ENCODE measurements at places on chromosomes 2 and 18.
A peak's percentile ranks its signal among the peaks of the same experiment; 100 is the strongest.

- DNase-seq: no peak
These were observed 13.7 kb upstream of the INO80C start for GRCh38 chr18:35511428-35511827.

- DNase-seq: no peak
These were observed 359.6 kb upstream of the MC4R start for GRCh38 chr18:60732143-60732542.

DNA sequence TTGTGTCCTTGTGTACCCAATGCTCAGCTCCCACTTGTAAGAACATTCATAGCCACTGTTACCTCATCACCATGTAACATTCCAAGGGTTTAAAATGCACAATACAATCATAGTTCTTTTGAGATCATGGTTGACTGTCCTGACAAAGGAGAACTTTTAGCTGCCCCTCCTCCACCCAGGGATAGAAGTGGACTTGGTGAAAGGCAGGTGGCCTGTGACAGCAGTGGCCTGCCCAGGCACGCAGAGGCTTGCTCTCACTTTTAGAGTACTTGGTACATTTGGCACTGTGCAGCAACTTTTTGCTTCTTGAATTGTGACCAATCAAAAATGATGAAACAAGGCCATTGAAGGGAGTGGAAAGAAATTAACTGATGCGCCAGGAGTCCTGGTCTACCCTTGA, 108.7 kb downstream of the ANKRD44 start:
- DNase-seq: no peak

DNA sequence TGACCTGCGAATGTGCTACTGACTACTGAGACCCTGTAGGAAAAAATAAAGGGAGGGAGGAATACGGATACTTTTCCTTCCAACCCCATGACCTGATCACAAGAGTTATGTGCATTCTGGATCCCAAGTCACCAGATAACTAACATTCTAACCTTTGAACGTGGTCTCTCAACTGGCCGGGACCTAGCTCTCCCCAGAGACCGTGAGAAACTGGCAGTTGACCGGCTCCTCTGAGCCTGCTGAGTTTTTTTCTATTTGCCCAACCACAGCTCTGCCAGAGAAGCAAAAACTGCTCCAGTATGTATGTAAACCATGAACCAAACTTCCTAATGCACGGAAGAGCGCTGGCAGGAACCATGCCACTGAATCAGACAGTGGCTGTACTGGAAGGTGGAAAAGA, 47.5 kb upstream of the PTMA start:
- no peak for DNase-seq

- DNase-seq: no peak
These were observed 2.6 kb downstream of the MAB21L4 start for GRCh38 chr2:240893363-240893844.

DNA sequence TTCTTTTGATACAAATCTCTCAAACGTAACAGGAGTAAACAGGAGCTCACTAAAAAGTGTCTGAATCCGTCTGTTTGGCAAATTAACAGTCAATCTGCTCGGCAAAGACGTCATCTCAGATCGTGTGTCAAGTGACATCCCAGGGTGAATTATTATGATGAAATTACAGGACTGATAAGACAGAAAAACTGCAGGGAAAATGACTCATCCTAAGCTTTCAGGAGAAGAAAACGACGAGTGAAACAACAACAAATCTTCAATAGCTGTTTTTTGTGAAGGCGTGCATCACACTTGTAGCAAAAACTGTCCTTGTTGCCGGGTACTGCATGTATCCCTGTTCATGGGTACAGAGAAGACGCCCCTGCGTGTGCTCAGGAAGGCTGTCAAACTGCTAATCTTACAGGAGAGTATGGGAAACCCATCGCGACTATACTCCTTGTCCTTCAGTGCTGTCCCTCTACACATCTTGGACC, 24.9 kb downstream of the EPB41L3 start:
- no peak for DNase-seq

DNA sequence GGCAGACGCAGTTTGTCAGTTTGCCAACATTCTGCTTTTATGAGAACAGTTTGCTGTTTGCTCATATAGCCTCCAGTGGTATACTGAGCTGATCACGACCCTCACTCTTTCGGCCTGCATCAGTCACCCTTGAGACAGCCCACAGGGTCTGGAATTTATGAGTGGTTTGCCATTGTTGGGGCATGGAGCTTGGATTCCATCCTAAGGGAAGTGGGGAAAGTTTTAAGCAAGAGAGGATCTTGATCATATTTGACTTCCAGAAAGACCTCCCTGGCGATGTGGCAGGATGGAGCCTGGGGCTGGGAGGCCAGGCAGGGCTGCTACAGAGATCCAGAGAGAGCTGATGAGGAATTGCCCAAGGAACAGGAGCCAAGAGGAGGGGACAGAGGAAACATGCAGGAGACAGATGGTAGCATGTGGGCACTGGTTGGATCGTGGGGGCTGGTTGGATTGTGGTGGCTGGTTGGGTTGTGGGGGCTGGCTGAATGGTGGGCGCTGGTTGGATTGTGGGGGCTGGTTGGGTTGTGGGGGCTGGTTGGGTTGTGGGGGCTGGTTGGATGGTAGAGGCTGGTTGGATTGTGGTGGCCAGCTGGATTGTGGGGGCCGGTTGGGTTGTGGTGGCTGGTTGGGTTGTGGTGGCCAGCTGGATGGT, 27.3 kb upstream of the GPR17 start:
- peak; percentile 48 for DNase-seq

GRCh38 chr2:20212871-20213503, 11.9 kb downstream of the SDC1 start:
- DNase-seq: no peak

GRCh38 chr18:28794459-28795245, 617.7 kb upstream of the CDH2 start:
- DNase-seq: no peak

- DNase-seq: no peak
These were observed 652.9 kb downstream of the NR4A2 start for GRCh38 chr2:155679647-155680046.

DNA sequence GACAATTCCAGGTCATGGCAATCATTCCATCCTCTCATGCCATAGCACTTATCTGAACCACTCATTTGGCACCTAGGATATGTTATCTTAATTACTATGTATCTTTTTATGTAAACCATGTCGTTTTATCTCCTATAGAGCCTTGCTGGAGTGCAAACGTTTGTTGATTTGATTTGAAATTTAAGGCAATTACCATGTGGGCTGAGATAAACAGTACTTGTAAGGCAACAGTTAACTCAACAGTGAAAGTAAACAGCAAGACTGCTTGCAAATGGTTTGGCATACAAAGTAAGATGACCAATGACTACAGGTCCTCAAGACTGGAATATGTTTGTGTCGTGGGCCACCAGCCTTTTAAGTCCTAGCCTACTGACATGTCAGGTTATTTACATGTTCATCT, 133.7 kb upstream of the ZFP36L2 start:
- DNase-seq: no peak

DNA sequence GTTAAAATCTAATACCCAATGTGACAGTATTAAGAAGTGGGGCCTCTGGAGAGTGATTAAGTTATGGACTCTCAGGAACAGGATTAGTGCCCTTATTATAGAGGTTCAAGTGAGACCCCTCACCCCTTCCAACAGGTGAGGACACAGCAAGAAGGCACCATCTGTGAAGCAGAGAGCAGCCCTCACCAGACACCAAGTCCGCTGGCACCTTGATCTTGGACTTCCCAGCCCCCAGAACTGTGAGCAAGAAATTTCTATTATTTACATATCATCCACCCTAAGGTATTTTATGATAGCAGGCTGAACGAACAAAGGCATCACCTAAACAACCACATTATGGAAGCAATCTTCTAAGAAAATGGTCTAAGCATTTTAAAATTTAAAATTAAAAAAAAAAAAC, 59.0 kb downstream of the HDAC4 start:
- DNase-seq: no peak

- no peak for DNase-seq
These were observed 31.7 kb downstream of the MBP start for GRCh38 chr18:77100751-77101355.

DNA sequence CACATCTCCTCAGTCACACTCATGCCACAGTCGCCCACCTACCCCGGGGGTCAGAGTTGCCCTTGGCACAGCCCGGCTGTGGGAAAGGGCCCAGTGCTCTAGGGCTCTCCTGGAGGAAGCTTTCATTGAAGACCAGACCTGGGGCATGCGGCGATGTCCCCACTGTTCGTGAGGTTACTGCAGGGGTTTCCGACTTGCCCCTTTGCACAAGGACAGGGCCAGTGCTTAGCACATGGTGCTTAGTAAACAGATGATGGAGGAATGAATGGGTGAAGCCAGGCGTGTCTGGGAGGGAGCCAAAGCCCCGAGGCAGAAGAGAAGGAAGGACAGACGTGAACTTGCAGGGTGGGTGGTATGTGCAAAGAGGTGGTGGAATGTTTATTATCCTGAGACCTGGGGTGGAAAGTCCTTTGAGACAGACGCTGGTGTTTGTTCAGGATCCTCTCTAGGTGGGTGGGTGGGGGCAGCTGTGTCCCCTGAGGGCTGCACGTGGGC, 205.9 kb upstream of the ARL4C start:
- no peak for DNase-seq

GRCh38 chr2:47271054-47272000, 116.2 kb upstream of the STPG4 start:
- no peak for DNase-seq

- no peak for DNase-seq
These were observed 356.9 kb downstream of the ZNF521 start for GRCh38 chr18:24995056-24995455.

GRCh38 chr18:76977684-76978232, 154.8 kb downstream of the MBP start:
- peak; percentile 41 for DNase-seq

DNA sequence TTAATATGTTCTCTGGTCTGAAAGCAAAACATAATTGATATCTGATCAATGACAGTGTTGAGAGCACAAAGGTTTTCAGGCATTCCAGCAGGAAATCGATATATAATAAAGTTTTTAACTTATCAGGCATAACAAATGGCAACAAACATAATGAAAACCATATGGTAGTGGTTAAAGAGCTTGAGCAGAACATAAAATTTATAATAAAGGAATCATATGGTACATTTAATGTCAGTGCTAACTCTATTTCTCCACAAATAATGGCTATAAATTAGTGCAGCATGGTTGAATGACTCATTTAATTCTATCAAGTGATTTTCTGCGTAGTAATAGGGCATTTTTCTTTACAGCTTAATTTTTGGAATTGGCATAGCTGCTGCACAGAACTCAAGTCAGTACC, 306.2 kb downstream of the FSIP2 start:
- DNase-seq: no peak

GRCh38 chr2:40353231-40353630, 98.7 kb downstream of the SLC8A1 start:
- no peak for DNase-seq

- DNase-seq: no peak
These were observed 28.1 kb upstream of the TANC1 start for GRCh38 chr2:158940356-158940755.

DNA sequence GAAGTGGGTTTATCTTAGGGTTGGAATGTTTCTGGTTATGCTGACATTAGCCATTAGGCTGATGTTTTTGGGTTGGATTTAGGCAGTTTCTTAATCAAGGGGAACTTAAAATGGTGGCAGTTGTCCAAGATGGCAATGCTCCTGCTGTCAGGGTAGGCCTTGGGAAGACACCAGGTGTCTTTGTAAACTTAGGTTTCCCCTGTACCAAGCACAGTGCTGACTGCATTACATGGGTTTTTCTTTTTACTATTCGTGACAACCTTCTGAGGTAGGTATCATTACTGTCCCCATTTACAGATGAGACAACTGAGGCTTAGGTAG, 528 bp upstream of the ATG16L1 start:
- no peak for DNase-seq

DNA sequence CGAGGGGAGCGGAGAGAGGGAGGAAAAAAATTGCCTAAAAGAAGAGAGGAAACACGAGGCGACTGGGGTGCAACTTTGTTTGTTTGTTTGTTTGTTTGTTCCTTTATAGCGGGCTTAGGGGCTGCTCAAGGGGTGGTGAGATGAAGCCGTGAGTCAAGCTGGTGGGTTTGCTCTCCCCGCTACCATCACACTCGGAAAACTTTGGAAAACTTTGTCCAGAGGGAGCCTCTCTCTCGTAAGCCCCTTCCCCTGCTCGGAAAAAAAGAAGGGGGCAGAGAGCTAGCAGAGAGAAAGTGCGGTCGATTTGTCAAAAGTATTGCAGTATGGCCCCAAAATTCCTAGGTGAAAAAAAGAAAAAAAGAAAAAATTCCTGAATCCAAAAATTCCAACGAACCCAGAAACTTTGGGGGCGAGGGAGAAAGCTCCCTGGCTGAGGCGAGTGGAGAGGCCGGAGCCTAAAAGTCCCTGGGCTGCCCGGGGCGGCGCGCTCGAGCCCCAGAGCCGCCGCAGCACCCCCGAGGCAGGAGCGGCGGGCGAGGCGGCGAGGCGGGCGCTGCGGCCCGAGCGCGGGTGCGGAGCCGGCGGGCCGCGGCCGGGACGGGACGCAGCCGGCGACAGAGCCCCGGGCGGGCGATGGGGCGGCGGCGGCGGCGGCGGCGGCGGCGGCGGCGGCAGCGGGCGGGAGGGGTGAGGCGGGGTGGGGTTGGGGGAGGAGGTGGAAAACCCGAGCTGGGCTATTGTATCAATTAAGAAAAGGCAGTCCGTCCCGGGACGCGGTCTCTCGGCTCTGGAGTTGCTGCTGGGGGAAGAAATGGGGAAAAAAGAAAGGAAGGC, 558 bp upstream of the CYP26B1 start:
- DNase-seq: no peak

GRCh38 chr2:42961961-42962360, 169.6 kb upstream of the HAAO start:
- DNase-seq: no peak

DNA sequence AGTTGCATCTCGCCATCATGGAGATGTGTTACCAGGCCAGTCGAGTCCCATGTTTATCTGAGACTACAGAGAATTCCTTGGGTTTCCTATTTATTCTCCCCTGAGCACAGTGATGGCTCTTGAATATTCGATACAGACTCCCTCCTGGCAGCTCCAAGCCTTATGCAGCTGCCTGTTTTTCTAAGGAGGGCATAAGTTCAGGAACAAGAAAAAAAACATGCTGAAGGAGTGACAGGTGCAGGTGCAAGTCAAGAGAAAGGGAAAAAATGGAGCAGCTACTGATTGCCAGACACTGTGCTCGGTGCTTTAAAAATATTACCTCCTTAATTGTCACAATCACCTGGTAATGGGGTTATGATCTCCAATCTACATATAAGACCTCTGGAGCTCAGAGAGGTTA, 177.2 kb upstream of the DPP10 start:
- no peak for DNase-seq

DNA sequence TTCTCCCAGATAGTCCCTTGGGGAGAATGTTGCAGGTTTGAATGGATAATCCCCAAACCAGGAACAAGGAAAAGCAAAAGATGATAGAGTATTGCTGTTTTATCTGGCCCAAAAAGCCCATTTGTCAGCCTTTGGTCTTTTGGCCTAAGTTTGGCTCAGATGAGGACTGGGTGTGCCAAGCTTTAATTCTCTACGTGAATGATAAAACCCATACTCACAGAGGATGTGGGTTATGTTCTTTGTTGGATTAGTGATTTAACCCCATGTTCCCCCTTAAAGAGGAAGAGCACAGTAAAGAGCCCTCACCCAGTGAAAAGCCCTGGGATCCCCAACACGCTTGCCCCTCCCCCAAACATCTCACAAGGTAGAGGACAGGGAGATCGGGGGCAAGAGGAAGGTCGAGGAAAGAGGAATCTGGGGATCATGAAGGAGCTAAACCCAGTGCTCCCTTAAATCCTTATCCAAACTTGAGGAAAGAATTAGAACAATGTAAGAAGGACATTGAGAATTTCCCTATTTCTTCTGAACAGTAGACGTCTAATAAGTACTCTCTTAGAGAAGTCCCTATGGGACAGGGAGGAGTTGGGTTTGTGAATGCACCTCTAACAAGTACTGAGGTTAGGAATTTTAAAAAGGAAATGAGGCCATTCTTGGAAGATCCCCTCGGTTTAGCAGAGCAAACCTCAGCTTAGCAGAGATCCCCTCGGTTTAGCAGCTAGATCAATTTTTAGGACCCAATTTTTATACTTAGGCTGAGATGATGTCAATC, 105.0 kb downstream of the HIBCH start:
- DNase-seq: no peak
